ENCODE measurements at places on chromosomes 13 and 19. TPM values are rescaled to one million over a fixed set of nuclear protein-coding genes. Genes with fewer than 3 reads are reported as not detected.

RASAL3 gene
- 1.6 TPM for total RNA-seq

NFIC gene
- 267 TPM for total RNA-seq

NLRP11 gene
- not detected for total RNA-seq

NCR1 gene
- total RNA-seq: not detected

TMIGD2 gene
- 0.20 TPM for total RNA-seq

PGLYRP2 gene
- not detected for total RNA-seq

ZNF677 gene
- total RNA-seq: 10.3 TPM

LAMP1 gene
- total RNA-seq: 77.5 TPM

REEP6 gene
- total RNA-seq: 1.9 TPM

PINLYP gene
- total RNA-seq: 2.8 TPM

PSG7 gene
- total RNA-seq: not detected

KLK12 gene
- not detected for total RNA-seq

PNMA8A gene
- total RNA-seq: 12.0 TPM

ZNF541 gene
- 1.1 TPM for total RNA-seq

CEACAM1 gene
- 2.4 TPM for total RNA-seq

PTH2 gene
- not detected for total RNA-seq

KIR2DL4 gene
- 0.64 TPM for total RNA-seq

NLRP7 gene
- total RNA-seq: not detected

NLRP9 gene
- not detected for total RNA-seq

OVOL3 gene
- total RNA-seq: not detected

RFPL4AL1 gene
- not detected for total RNA-seq

GPR4 gene
- 7.9 TPM for total RNA-seq

PBX4 gene
- total RNA-seq: 0.69 TPM

KIR3DL2 gene
- total RNA-seq: not detected

S1PR5 gene
- not detected for total RNA-seq

FCAR gene
- 2.1 TPM for total RNA-seq

JAK3 gene
- 1.1 TPM for total RNA-seq

SBSN gene
- not detected for total RNA-seq

CD33 gene
- total RNA-seq: 2.9 TPM

LENG8 gene
- 75.1 TPM for total RNA-seq

KLK14 gene
- 0.25 TPM for total RNA-seq

CCL25 gene
- total RNA-seq: not detected

IL17D gene
- 0.50 TPM for total RNA-seq

CDX2 gene
- total RNA-seq: not detected

WDR87 gene
- total RNA-seq: not detected

HIPK4 gene
- total RNA-seq: not detected
